ENCODE measurements at places on chromosomes 2 and 18.
A peak's percentile ranks its signal among the peaks of the same experiment; 100 is the strongest.

DNA sequence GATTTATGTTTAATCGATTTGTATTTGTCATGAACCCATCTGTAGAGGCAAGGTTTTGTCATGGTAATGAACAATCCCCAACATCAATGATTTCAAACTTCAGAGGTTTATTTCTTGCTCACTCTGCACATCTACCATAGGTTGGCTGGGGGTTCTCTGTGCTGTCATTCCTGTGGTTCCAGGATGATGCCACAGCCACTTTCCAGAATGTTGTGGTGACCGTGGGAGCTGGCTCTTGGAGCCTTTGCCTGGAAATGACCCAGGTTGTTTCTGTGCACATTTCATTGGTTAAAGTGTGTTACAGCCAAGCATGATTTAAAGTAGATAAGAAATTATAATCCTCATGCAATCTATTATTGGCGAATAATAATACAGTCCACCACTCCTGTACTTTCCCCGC, 28.2 kb upstream of the EPAS1 start:
- DNase-seq, result no peak

- no peak for DNase-seq
These were observed 195.4 kb upstream of the HDAC4 start for GRCh38 chr2:239596253-239596652.

DNA sequence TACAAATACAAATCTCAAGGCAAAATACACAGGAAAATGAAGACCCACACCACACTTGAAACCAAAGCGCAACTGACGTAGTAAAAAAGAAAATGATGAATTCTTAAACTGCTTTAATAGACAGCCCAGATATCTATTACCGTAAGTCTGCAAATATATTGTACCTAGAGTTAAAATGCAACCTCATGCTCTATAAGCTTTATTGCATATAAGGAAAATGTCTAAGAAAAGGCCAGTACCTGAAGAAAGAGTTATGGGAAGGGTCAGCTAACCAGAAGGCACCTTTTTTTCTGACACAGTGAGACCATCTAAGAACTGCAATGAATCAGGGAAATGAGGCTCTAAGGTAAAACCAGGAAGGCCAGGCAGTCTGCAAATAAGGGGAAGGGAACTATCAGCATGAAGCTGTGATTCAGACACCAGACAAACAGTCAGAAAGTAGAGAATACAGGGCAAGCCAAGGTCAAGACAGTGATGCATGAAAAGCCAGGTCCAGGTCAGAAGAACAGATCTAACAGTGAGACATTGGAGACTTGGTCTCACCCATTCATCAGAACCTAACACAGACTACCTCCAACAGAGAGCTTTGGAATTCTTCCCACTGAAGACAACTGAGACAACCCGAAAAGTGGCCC, 46.9 kb downstream of the PDE11A start:
- DNase-seq, result no peak

- no peak for DNase-seq
These were observed 10.0 kb downstream of the ADNP2 start for GRCh38 chr18:80119111-80119510.

DNA sequence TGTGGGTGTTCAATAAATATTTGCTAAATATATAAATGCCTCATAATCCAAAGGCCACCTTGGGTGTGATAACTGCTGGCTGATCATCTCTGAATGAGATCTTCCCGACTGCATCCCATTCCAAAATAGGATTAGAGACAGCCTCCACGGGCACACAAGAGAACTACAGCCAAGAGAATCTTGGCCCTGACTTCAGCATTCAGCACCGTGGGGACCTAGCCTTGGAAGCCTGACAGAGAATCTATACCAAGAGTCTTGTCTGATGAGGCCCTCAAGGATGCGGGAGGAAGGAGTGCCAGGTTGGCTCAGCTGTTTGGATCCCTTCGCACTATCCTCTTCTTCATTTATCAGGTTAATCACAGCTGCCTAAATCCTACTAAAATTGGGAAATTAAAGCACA, 85.8 kb downstream of the RBM43 start:
- no peak for DNase-seq

DNA sequence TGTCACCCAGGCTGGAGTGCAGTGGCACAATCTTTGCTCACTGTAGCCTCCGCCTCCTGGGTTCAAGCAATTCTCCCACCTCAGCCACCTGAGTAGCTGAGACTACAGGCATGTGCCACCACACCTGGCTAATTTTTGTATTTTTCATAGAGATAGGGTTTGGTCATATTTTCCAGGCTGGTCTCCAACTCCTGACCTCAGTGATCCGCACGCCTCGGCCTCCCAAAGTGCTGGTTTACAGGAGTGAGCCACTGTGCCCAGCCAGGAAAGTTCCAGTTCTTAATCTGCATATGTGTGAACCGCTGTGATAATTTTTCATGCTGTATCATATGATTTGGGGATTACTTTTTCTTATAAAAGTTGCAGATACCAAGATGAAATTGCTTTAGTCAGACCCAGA, 14.6 kb upstream of the PPP4R1 start:
- no peak for DNase-seq

- DNase-seq, result no peak
These were observed 62.9 kb downstream of the KIF1A start for GRCh38 chr2:240757086-240757614.

- no peak for DNase-seq
These were observed 43.7 kb upstream of the TANK start for GRCh38 chr2:161116509-161116908.

GRCh38 chr2:80288576-80288975, 16.0 kb downstream of the LRRTM1 start:
- no peak for DNase-seq

GRCh38 chr2:100810603-100811145, 9.3 kb upstream of the NPAS2 start:
- no peak for DNase-seq

DNA sequence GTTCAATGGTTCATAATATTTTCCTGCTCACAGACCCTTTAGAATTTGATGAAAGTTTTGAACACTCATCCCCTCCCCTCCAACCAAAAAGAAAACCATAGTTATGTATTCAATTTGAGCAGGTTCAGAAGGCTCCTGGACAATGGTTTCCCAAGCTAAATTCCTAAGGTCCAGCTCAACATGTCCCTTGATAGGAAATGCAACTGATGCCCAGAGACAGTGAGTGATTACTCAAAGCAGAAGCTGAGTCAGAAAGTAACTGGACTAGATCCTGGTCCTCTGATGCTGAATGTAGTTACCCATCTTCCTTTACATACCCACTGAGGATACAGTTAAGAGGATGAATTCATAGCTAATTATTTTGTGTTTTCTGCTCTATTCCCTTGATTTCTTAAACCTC, 218.9 kb upstream of the NCKAP5 start:
- DNase-seq, result no peak

- no peak for DNase-seq
These were observed 25.9 kb upstream of the CXCR4 start for GRCh38 chr2:136143603-136144451.

- DNase-seq, result no peak
These were observed 127.0 kb upstream of the KLHL14 start for GRCh38 chr18:32899819-32900218.

DNA sequence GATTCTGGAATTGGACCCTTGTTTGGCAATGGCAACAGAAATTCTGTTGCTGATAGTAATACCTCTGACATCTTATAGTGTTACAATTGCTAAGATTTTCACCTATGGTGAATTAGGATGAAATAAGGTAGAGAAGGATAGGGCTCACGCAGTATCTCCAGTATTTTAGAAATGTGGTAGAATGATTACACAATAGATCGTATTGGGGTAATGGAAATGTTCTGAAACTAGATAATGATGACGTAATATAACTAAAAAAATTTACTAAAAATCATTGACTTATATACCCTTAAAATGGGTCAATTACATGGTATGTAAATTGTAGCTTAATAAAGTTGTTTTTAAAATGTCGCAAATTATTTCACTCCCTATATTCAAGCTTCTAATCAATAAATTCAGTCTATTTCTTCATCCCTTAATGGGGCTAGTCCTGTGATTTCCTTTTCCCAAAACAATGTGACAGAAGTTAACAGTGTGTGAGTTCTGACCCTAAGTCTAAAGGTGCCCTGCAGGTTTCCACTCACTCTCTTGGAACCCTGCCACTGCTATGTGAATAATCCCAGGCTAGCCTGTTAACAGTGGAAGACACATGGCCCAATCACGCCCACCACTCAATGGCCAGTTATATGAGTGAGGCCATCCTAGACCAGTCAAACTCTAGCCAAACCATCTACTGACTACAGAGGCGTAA, 31.2 kb downstream of the USP37 start:
- DNase-seq, result no peak

DNA sequence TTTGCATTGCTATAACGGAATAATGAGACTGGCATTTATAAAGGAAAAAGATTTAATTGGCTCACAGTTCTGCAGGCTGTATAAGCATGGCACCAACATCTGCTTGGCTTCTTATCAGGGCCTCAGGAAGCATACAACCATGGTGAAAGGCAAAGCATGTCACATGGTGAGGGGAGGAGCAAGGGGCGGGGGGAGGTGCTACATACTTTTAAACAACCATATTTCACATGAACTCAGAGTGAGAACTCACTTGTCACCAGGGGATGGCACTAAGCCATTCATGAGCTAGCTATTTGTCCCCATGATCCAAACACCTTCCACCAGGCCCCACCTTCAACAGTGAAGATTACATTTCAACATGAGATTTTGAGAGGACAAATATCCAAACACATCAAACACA, 188.7 kb downstream of the MBD5 start:
- peak; percentile 10 for DNase-seq

GRCh38 chr2:20382965-20383810, 32.5 kb upstream of the PUM2 start:
- no peak for DNase-seq
